ENCODE measurements at places on chromosomes 4 and X.

GRCh38 chr4:37216209-37216608, 28.3 kb upstream of the NWD2 start:
- DNase-seq, result no peak

GRCh38 chrX:25154168-25154567, 138.4 kb upstream of the ARX start:
- no peak for DNase-seq

GRCh38 chrX:68083510-68083909, 349.8 kb downstream of the OPHN1 start:
- no peak for DNase-seq

GRCh38 chr4:30716158-30716557, 4.0 kb upstream of the PCDH7 start:
- DNase-seq, result no peak

DNA sequence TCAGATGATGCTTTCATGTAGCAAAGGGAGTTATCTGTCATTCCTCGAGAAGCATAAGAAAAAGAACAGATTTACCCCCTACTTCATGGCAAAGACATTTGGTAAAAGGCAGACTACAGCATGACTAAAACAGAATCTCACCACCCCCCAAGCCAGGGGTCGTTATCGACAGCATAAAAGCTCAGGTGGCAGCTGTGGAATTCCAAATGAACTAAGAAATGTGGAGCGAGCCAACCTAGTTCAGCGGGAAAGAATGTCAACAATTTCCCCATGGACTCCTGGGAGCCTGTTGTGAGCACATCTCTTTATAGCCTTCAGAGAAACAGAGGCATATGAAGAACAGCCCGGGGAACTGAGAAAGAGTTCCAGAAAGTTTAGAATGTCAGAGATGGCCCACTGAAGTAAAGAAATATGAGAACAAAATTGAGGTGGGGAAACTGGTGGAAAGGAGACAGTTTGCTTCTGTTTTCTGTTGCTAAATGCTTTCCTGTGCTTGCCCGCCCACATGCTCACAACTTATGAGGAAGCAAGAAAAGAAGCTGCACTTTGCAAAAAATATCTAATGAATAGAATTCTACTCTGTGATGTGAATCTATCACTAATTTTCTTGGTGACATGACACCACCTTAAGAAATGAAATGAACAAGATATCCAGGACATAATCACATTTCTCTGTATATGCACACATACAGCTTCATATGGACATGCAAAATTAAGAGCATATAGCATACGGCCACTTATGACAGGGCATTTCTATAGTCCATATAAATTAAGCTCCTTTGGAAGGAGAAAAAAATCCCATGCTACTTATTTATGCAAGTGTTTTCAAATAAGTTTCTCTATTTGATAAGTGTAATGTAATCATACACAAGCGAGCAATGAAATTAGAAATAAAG, 135.3 kb upstream of the MID1 start:
- DNase-seq, result no peak

GRCh38 chr4:25580633-25581467, 74.8 kb upstream of the SLC34A2 start:
- DNase-seq, result no peak

DNA sequence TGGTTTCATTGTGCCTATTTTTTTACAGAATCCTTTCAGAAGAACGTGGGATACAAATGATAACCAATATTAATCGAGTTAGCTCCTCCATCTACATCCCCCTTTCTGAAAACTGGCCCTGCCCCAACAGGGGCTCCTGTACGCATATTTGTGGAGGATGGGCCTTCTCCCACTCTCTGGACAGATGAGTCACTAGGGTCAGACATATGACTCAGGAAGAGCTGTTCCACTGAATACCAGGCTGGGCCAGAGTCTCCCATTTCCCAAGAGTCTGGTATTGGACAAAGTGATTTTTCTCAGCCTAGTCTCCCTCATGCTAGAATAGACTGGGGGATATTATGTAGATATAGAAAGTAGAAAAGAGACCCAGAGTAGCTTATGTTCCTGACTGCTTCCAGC, 142.4 kb downstream of the TSPAN5 start:
- no peak for DNase-seq

DNA sequence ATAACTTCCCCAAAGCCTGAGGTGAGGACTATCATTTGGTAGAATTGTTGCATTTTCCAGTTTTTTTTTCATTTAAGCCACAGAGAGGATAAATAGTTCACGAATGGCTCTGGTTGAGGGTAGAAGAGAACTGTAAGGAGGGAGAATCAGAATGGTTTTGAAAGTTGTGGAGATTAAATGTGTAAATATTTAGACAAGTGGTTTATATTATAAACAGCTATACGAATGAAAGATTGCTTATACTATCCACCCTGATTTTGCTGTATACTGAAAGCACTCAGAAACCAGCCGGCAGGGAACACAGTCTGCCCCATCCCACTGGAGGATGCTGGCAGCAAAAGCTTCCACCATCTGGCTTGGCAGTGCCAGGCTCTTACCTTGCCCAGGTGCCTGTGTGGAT, 341.1 kb downstream of the RAPGEF2 start:
- no peak for DNase-seq

GRCh38 chr4:66804979-66805378, 740.3 kb downstream of the CENPC start:
- no peak for DNase-seq

GRCh38 chrX:83339724-83340123, 168.4 kb upstream of the POU3F4 start:
- no peak for DNase-seq

- no peak for DNase-seq
These were observed 322.8 kb upstream of the DIAPH2 start for GRCh38 chrX:96361844-96362243.

DNA sequence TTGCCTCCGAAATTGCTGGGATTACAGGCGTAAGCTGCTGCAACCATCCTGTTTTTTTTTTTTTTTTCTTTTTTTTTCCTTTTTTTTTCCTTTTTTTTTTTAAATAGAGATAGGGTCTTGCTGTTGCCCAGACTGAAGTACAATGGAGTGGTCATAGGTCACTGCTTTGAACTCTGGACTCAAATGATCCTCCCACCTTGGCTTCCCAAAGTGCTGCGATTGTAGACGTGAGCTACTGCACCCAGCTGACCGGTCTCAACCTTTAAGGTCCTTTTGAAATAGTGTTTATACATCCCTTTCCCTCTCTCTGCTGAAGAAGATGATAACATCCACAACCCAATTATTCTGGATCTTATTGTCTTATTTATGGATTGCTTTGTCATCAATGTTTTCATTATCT, 548.7 kb downstream of the GBA3 start:
- DNase-seq, result no peak

GRCh38 chr4:74480267-74480666, 35.3 kb downstream of the AREG start:
- no peak for DNase-seq

GRCh38 chr4:66693694-66694093, 851.6 kb downstream of the CENPC start:
- no peak for DNase-seq

DNA sequence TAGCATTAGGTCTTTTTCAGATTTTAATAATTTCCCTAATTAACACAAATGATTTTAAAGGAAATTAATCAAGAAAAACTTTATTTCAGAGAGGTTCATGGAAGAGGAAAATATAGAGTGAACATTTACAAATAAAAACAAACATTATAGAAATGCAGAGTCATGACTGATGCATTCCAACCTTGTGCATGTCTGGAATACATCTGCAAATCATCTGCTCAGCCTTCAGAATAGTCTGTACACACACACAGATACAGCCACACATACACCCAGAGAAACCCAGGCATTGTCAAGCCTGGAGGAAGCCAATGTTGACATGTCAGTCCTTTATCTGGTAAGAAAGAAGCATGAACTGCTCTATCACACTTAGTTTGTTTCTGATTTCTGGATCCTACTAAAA, 61.3 kb upstream of the NFKB1 start:
- DNase-seq, result no peak

DNA sequence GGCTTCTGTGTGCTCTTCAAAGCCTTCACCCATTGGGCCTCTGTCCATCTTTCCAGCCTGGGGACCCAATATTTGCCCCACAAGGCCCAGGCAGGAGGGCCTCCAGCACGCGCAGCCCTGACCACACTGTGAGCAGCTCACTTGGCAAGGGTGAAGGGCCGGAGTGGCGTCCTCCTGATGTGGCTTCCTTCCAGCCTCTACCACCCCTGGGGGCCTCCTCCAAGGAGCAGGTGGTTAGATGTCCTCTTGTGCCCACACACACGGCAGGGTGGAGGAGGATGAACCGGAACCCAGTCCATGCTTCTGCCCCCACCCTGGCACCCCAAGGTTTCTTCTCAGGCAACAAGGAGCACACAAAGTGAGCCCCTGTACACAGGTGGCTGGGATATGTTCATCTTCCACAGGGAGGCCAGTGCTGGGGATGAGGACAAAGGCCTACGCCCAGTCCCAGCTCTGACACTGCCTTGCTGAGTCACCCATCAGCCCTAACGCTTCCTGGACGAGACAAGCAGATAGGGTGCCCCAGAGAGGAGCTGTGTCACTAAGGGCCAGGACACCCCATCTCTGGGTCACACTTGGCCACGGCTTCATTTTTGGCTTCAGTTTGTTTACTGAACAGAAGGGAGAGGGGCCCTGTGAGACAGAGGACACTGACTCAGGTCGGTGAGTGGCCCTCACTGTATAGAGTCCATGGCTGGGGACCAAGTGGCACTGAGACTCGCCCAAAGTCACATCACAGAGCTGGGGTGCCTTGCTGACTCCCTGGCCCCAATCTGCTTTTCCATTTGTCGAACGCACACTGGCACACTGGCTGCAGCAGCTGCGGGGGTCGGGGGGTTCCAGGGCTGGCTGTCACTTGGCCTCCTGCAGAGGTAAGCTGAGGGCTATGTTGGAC, 1.9 kb downstream of the UBL4A start:
- no peak for DNase-seq

DNA sequence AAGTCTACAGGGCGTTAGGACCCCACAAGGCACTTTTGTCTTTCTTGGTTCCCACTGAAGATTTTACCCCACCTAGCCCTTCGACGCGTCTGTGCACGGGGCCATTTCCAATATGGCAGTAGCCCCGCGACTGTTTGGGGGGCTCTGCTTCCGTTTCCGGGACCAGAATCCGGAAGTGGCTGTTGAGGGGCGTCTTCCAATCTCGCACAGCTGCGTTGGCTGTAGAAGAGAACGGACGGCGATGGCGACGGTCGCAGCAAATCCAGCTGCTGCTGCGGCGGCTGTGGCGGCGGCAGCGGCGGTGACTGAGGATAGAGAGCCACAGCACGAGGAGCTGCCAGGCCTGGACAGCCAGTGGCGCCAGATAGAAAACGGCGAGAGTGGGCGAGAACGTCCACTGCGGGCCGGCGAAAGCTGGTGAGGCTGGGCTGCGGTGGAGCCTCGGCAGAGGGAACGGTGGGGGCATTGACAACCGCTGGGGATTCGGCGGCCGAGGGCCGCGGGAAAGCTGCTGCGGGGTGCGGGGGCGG, at the start of gene USP11:
TSS of gene USP11 (plus strand) at position 207 of the 530 bp plus-strand sequence. CDS start at position 242, 35 bp downstream.
- peak; percentile 46 for DNase-seq

DNA sequence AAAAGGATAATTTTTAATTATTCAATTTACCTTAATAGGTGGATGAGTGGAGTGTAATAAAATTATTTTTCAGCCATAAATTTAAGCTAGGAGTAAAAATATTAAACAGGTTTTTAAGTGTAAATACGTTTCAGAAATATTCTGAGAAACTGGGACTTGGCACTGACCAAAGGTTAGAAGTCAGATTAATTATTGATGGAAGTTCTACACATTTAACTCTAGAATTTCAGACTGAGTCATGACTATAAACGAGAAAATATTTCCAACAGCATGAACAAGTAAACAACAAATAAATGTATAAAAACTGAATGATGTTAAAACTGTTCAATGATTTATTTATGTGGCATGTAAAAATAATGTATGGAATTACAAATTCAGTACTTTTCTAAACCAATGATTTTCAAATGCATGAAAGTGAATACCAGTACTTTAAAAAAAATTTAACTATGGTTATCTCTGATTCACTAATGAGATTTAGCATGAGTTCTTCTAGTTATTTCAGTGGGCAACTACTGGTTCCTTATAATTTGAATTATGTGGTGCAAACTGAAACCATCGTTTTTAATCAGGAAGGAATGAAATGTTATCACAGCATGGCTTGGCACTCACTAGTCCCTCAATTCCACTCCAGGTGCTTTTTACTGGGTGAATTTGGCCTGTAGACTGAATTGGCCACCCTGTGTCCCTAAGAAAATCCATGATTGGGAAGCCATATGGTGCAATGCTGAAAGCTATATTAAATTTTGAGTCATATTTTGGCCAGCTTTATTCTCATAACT, 244.2 kb downstream of the FSTL5 start:
- no peak for DNase-seq

- no peak for DNase-seq
These were observed 13.6 kb upstream of the BOD1L1 start for GRCh38 chr4:13641084-13641483.

DNA sequence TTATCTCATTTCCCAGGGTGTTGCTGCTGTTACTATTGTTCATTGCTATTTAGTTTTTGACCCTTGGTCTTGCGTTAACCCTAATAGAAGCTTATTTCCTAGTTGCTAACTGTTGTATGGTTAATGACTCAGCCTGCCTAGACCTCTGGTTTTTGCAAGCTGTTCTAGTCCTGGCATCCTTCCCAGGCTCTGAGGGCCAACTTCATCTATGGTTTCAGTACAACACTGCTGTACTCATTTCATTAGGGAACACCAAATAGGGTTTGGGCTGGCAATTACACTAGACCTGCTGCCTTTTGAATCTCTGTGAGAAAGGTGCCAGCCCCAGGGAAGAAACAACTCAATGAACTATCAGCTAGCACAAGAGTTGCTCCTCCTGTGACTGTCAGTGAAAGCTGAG, 59.6 kb downstream of the DCX start:
- DNase-seq, result no peak
